ENCODE measurements at places on chromosomes 2 and 18.

DNA sequence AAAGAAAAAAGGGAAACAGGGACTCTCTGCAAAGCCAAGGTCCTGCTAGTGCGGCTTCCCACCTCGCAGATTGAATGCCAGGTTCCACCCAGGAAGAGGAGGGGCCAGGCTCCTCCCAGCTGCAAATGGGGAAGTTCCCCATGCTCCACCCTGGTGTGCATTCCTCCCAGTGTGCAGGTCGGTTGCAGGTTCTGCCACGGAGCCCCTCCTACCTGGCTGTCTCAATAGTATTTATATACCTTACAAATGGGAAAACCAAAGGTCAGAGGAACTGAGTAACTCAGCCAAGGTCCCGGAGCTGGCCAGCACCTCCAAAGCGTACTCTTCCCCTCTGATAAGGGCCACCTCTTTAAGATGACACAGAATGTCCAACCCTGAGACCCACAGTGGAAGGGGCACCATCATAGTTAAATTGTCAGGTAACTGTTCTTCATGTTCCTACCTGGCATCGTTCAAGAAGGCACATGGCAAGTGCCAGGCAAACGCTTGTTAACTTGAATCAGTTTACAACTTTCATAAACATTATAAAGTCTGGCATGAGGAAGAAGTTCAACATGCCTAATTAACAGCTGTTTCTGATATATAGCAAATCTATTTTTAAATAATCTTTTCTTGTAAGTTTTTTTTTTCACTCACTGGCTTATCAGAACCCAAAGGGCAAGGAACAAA lies 35.5 kb downstream of the POU3F3 start:
- DNase-seq, result no peak

DNA sequence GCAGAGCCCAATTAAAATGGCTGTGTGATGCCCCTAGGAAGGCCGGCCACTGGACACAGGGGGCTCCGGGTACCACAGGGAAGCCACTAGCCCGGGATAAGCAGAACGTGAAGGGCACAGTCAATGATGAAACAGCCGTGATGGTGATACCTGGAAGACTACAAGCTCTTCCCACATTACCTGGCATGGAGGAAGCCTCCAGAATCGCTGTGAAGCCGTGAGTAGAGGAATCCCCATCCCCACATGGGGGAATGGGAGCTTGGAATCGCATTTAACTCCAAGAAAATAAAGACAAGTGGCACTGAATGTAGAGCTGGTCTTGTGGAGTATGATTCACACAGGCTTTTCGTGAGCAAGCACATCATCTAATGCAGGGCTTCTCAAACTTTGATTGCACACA lies 16.1 kb downstream of the GALNT14 start:
- no peak for DNase-seq

DNA sequence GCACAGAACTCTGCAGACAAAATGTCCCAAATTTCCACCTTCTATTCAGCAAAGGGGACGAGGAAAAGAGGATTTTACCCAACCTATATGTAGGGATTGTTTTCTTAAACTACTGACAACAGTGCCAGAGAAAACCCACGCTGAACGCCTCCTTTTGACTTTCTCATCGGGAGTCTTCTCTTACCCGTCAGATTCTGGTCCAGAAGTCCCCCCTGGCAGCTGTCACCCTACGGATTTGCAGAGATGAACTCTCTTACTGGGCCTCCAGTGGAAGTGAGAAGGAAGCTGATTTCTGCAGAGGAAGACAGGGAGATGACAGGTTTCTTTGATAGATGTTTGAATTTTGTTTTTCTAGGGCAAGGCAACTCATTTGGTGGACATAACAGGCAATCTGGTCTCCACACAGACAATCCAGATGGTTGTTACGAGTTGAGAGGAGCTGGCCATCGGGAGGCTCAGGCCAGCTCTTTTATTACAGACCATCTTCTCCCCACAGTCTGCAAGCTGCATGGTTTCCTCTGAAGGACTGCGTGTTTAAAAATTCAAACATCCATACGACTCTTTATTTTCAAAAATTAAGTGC lies 804.3 kb downstream of the RNF144A start:
- no peak for DNase-seq

- DNase-seq, result no peak
Measured at GRCh38 chr2:33202641-33203522, 256.1 kb downstream of the LTBP1 start.

DNA sequence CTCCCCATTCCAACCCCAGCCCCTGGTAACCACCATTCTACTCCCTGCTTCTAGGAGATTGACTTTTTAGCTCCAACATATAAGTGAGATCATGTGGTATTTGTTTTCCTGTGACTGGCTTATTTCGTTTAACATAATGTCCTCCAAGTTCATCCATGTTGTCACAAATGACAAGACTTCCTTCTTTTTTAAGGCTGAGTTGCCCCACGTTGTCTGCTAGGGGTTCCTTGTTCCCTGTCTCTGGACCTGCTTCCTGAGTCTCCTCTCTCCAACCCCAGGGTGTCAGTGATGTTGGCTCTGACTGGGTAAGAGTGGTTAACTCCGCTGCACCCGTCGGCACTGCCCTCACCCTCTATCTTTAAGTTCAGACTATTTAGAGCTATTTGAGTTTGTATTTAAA lies 175.2 kb downstream of the SH3RF3 start:
- DNase-seq, result no peak

DNA sequence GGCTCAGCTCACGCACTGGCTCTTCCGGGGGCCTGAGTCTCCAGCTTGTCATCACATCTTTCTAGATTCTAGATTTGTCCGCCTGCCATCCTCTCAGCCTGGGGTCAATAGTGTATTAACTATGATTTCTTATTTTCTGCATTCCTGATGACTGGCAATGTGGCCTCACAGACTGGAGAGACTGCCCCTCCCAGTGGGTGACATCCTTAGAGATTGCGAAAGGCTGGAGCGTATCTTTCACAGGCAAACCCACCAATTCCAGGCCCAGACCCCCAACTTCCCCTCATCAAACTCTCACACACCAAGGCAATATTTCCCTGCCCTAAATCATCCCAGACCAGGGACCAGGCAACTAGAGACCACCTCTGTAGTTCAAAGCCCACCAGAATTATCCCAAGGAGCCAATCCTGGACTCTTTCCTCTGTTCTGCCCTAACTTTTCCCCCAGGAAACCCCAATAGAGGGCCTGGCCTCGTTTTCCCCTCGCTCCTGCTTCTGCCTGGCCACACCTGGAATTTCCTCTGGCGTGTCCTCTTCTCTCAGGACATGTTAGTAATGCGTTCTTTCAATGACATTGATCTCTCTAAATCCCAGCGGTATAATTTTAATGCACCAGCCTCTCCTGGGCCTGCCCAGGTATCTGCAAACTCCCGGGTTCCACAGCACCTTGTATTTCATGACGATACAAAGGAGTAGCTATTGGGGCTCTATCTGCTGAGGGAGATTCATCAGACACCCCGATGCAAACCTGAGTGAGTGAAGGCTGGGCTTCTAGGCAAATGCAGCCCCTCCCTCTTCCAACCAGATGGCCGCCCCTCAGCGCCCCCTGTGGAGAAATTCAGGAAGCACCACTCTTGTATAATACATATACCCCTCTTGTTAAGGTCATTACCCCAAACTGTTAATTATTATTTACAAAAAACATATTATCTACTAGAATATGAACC lies 2.4 kb upstream of the KCNF1 start:
- no peak for DNase-seq

DNA sequence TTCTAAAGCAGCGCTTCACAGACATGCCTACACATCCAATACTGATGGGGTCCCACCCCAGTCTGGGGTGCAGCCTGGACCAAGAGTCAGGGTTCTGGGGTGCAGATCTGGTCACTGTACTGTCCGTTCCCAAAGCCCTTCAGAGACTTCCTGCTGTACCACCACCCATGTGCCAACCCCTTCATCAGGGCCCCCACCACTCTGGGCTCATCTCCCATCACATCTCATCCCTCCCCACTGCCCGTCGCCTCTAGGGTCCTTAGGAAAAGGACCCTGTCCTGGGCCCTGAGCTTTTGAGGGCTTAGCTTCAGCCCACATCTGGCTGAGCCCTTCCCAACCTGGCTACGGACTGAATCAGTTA lies 37.9 kb upstream of the ID2 start:
- no peak for DNase-seq

DNA sequence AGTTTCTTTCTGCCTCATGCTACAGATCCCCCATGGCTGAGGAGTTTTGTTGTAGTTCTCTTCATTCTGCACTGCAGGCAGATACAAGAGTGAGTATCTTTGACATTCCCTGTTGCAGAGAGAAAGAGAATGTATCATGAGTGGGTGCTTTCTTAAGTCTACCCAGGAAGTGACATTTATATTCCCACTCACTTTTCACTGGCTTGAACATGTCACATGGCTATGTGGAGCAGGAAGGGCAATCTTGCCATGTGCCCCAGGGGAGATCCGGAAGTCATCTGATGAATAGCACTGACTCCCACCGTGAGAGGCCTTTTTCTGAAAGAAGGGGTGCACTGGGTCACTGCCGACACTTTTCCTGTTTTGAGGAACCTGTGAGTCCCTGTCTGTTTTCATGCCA lies 66.4 kb upstream of the BOD1L2 start:
- DNase-seq, result no peak

DNA sequence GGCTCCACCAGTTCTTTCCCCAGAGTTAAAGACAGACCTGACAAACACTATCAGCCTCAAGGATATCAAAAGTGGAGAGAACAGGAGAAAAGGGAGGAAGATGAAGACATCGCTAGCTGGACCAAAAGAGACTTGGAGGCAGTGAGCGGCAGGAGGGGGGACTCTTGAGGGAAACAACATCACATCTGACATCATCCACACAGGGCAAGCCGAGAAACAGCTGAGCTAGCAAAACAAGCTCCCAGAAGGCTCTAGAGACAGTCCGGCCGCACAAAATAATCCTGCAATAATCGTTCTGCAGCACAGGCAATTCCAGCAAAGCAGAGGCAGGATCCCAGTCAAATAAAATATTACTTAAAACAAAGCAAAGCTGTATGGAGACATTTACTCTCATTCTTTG lies 239.8 kb downstream of the EN1 start:
- no peak for DNase-seq
